ENCODE measurements at places on chromosomes 5 and 9. TPM values are rescaled to one million over a fixed set of nuclear protein-coding genes. Genes with fewer than 3 reads are reported as not detected.

GPR21 gene
- 2.0 TPM for total RNA-seq

DNA sequence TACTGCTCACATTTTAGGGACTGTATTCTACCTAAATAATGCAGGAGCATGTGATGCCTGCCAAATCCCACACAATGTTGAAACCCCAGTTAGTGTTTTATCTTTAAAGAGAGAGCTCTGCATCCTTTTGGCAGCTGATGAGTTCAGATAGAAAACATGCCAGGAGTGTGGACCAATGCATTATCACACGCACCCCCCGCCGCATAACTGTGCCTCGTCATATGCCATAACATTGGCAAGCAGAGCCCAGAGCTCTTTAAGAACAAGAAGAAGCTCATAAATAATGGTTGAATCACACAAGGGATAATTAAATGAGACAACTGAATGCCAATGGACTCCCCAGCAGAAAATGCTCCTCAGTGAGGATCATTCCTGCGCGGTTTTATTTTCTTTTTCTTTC lies 52.8 kb upstream of the RORB start:
- no peaks in the 10 kb centered on the region for H3K4me1 ChIP-seq
- no peaks in the 10 kb centered on the region for H3K36me3 ChIP-seq
- no peak overlapping the region for H3K4me3 ChIP-seq
- no peaks in the 10 kb centered on the region for H3K27me3 ChIP-seq

SAXO1 gene
- 0.20 TPM for total RNA-seq

DNA sequence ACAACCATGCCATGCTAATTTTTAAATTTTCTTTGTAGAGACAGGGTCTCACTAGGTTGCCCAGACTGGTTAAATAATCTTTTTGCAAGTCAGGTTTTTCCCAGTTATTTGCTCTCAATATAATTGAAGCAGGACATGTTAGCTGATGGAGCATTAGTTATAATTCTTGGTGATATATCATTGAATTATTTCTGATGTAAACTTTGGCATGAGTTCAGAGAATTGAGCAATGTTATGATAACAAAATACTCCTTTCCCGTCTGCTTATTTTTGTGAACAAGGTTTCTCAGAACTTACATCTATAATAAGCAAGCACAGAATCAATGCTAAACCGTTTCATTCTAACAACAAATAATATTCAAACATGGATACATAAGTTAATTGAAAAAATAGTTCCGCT lies 37.8 kb downstream of the BHMT start:
- no peaks in the 10 kb centered on the region for H3K27me3 ChIP-seq
- no peaks in the 10 kb centered on the region for H3K4me1 ChIP-seq
- H3K4me3 ChIP-seq, result no peak overlapping the region
- H3K27ac ChIP-seq, result no peak overlapping the region

FBP2 gene
- not detected for total RNA-seq

C9orf43 gene
- 1.9 TPM for total RNA-seq

DNA sequence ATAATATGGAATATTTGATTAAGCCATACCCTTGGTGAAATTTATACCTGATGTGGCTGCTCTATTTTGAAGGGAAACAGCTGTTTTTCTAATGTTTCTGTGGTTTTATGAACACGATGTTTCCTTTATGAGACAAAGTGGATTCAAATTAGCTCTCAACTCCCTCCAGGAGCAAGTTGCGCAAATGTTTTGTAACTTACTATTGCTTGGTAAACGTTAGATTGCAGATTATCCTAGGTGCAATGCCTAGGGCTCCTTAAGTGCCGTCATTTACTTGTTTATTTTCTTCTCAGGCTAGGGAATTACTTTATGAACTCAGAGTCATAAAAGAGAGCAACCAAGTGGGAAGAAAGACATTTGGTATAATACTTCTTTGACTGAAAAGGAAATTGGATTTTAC lies 763.1 kb downstream of the TAF11L14 start:
- no peaks in the 10 kb centered on the region for H3K4me1 ChIP-seq
- no peak overlapping the region for H3K4me3 ChIP-seq
- DNase-seq, result no peak
- H3K27ac ChIP-seq, result no peak overlapping the region

STKLD1 gene
- 4.1 TPM for total RNA-seq

- no peak overlapping the region for H3K27ac ChIP-seq
- no peaks in the 10 kb centered on the region for H3K36me3 ChIP-seq
- DNase-seq, result no peak
- no peaks in the 10 kb centered on the region for H3K27me3 ChIP-seq
Observed at GRCh38 chr9:17656889-17657288, 78.0 kb downstream of the SH3GL2 start.

- H3K36me3 ChIP-seq, result no peaks in the 10 kb centered on the region
- no peaks in the 10 kb centered on the region for H3K27me3 ChIP-seq
- peak; percentile 2 for DNase-seq
- no peaks in the 10 kb centered on the region for H3K4me1 ChIP-seq
Observed at GRCh38 chr9:3793971-3794383, 268.2 kb upstream of the RFX3 start.

- no peaks in the 10 kb centered on the region for H3K36me3 ChIP-seq
- no peak for DNase-seq
- H3K4me1 ChIP-seq, result no peaks in the 10 kb centered on the region
Observed at GRCh38 chr5:127486471-127486870, 31.0 kb upstream of the PRRC1 start.

DNA sequence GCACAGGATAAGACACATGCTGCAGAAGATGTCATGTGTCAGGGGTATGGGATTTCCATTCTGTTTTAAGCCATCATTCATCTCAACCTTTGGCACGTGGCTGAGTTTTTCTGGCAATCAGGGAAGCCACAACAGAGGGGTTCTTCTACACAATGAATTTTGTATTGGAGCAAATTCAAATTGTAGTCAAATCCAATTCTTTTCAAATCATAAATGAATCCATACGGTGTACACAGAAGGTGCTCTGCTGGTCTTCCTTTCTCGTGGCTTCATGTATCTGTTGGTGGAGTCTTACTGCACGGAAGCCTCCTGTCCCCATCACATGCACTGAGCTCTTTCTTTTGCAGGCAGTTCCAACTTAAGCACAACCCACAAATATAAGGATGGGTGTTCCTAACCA lies 436.7 kb upstream of the DAP start:
- H3K27ac ChIP-seq, result no peak overlapping the region
- H3K36me3 ChIP-seq, result no peaks in the 10 kb centered on the region
- H3K4me3 ChIP-seq, result no peak overlapping the region

GRCh38 chr9:105887679-105888078 lies 193.3 kb downstream of the TMEM38B start:
- H3K36me3 ChIP-seq, result no peaks in the 10 kb centered on the region
- no peak overlapping the region for H3K27ac ChIP-seq
- no peak overlapping the region for H3K4me3 ChIP-seq
- no peak for DNase-seq
- no peaks in the 10 kb centered on the region for H3K4me1 ChIP-seq

KIF3A gene
- total RNA-seq, result 15.3 TPM

DNA sequence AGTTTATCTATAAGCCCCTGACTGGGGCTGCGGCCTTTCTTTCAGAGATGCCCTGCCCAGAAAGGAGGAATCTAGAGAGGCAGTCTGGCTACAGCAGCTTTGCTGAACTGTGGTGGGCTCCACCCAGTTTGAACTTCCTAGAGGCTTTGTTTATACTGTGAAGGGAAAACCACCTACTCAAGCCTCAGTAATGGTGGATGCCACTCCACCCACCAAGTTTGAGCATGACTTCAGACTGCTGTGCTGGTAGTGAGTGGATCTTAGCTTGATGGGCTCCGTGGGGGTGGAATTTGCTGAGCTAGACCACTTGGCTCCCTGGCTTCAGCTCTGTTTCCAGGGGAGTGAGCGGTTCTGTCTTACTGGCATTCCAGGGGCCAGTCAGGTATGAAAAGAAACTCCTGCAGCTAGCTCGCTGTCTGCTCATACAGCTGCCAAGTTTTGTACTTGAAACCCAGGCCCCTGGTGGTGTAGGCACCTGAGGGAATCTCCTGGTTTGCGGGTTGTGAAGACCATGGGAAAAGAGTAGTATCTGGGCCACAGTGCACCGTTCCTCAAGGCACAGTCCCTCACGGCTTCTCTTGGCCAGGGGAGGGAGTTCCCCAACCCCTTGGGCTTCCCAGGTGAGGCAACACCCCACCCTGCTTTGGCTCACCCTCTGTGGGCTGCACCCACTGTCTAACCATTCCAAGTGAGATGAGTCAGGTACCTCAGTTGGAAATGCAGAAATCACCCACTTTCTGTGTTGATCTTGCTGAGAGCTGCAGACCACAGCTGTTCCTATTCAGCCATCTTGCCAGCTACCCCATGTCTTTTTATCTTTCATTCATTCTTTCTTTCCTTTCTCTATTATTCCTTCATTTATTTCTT lies 211.8 kb upstream of the C9orf72 start:
- no peak for DNase-seq
- H3K27me3 ChIP-seq, result no peaks in the 10 kb centered on the region
- no peak overlapping the region for H3K4me3 ChIP-seq

PCDHGA7 gene
- total RNA-seq, result 0.09 TPM

PIP5K1B gene
- total RNA-seq, result 10.3 TPM

DNA sequence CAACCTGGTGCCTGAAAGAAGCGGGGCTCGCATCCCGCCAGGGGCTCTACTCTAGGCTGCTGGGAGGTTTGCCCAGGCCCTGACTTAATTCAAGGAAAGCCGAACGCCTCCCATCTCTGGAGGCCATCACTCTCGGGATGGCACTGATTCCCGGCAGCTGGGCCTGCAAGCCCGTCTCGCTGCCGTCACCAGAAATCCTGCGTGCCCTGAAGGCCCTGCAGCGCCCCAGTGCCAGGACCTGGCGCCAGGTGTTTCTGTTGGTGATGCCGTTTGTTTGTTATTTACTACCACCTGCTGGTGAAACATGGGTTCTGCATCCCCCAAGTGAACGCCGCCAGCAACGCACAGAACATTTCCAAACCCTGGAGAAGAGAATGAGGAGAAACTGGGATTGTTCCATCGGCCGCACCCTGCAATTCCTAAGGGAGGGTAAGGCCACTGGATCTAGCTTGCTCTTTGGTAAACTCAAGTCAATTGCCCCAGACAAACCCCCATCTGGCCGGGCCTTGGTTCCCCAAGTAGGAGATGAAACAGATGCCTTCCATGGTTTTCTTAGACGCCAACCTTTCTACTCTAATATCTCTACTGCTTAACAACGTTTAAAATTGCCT lies 77.9 kb downstream of the AK8 start:
- H3K4me1 ChIP-seq, result 0 out of 2 replicates have a peak, but pooled peaks cover 5% of the 10 kb centered on the region
- H3K4me3 ChIP-seq, result no peak overlapping the region
- no peak overlapping the region for H3K27ac ChIP-seq

DNA sequence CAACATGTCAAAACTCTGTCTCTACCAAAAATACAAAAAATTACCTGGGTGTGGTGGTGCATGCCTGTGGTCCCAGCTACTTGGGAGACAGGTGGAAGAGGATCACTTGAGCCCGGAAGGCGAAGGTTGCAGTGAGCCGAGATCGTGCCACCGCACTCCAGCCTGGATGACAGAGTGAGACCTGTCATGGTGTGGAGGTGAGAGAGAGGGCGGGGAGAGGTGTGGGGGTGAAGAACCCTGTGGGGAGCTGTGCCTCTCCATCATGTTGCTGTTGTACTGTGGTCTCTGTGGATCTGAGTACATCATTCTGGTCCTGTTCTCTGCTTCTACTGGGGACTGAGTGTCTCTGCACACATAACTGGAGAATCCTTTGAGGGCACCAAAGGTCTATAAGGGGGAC lies 11.3 kb upstream of the SLC34A1 start:
- no peaks in the 10 kb centered on the region for H3K27me3 ChIP-seq
- no peak overlapping the region for H3K27ac ChIP-seq
- H3K4me3 ChIP-seq, result no peak overlapping the region
- H3K36me3 ChIP-seq, result no peaks in the 10 kb centered on the region
- peaks cover 28% of the 10 kb centered on the region for H3K4me1 ChIP-seq

- H3K4me1 ChIP-seq, result no peaks in the 10 kb centered on the region
- no peaks in the 10 kb centered on the region for H3K36me3 ChIP-seq
- no peak overlapping the region for H3K4me3 ChIP-seq
- no peak for DNase-seq
Observed at GRCh38 chr5:149037817-149038216, 25.0 kb downstream of the SH3TC2 start.

DNA sequence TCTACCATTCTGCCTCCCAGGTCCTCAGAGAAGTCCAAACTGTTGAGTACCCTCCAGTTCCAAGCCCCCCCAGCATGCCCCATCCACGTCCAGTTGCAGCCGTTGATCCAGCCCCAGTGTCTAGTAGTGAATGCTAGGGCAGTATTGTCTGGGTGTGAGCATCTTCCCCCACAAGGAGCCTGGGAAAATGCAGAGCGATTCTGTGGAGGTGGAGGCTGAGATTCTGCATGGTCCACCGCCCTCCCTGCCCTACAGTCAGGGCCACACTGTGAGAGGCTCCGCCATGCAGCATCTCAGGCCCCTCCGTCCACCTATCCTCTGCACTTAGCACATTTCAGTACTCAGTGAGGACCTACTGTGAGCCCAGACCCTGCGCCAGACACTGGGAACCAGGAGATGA lies 135.9 kb downstream of the GABBR2 start:
- H3K27me3 ChIP-seq, result no peaks in the 10 kb centered on the region
- no peak overlapping the region for H3K27ac ChIP-seq
- H3K36me3 ChIP-seq, result no peaks in the 10 kb centered on the region

- no peaks in the 10 kb centered on the region for H3K36me3 ChIP-seq
- H3K27me3 ChIP-seq, result no peaks in the 10 kb centered on the region
- H3K27ac ChIP-seq, result no peak overlapping the region
- H3K4me3 ChIP-seq, result no peak overlapping the region
- H3K4me1 ChIP-seq, result no peaks in the 10 kb centered on the region
Observed at GRCh38 chr9:27112235-27112634, 3.2 kb downstream of the TEK start.

PDZD2 gene
- 0.16 TPM for total RNA-seq

DNA sequence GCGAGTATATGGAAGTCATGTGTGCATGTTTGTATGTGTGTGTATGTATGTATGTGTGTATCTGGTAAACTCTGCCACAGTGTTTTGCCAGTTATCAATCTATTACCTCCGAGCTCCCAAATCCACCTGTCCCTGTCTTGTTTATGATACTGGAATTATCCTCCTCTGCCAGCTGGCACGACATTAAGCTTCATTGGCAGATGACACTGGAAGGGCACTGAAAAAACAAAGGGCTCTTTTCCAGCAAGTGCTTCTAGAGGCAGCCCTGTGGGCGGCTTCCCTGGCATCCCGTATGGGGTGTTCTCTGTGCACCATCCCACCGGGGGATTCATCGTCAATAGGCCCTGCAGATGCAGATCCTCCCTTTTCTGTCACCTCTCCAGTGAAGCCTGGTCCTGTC lies 221.5 kb downstream of the MSX2 start:
- no peak for DNase-seq
- H3K4me3 ChIP-seq, result no peak overlapping the region
- no peak overlapping the region for H3K27ac ChIP-seq
- no peaks in the 10 kb centered on the region for H3K27me3 ChIP-seq

SLC6A19 gene
- 0.29 TPM for total RNA-seq

- no peaks in the 10 kb centered on the region for H3K4me1 ChIP-seq
- no peak for DNase-seq
- no peak overlapping the region for H3K4me3 ChIP-seq
- no peak overlapping the region for H3K27ac ChIP-seq
- no peaks in the 10 kb centered on the region for H3K36me3 ChIP-seq
Observed at GRCh38 chr9:3028535-3028934, 184.6 kb upstream of the PUM3 start.

Measured in Caco-2 (cell line).